ENCODE measurements at places on chromosomes 2 and 18.

DNA sequence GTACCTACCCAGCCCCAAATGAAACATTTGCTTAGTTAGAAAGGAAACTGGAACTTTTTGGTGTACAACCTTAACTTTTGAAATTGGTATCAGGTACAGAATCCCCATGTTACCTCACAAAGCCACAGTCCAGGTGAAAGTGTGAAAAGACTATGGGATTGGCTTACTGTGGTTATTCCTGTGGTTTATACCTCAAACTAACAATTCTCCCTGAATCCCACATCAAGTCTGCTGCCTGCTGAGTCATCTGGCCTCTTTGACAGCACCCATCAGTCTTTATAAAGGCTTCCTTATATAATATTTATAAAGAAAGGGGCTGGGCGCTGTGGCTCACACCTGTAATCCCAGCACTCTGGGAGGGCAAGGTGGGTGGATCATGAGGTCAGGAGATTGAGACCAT is 164.6 kb downstream of the TMEM247 start:
- DNase-seq = no peak

GRCh38 chr2:134304394-134305108 is 50.7 kb downstream of the MGAT5 start:
- no peak for DNase-seq

DNA sequence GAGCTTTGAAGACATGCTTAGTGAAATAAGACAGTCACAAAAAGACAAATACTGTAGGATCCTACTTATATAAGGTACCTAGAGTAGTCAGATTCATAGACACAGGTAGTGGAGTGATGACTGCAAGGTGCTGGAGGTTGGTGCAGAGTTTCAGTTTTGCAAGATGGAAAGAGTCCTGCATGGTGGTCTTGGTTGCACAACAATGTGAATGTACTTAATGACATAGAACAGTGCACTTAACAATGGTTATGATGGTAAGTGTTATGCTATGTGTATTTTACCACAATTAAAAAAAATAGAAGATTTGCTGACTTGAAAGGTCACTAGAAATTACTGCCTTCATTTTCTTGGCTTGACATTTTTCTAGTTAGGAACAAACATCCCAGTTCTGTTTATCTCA is 9.5 kb downstream of the CERS6 start:
- DNase-seq = no peak

GRCh38 chr2:30756051-30756719 is 51.1 kb downstream of the CAPN13 start:
- DNase-seq = no peak

DNA sequence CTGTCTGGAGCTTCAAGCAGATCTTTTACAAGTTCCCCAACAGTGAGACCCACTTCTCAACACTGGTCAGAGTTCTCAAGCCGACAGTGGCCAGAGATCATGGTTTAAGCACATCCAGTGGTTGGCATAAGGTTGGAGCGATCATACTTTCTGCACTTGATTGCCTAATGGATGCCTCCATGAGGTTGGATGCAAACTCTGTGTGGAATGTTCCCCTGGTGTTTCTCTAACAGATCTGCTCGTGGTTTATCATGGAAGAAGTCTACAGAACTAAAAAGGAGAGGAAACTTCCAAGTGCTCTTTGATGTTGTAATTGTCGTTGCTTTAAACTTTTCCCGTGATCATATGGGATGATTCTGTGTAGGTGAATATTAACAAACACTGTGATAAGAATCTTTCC is 60.7 kb downstream of the SH3RF3 start:
- no peak for DNase-seq

- DNase-seq = no peak
Observed at GRCh38 chr2:131092458-131093005, 728 bp downstream of the FAM168B start.

GRCh38 chr2:119009110-119009509 is 67.1 kb downstream of the MARCO start:
- DNase-seq = no peak

DNA sequence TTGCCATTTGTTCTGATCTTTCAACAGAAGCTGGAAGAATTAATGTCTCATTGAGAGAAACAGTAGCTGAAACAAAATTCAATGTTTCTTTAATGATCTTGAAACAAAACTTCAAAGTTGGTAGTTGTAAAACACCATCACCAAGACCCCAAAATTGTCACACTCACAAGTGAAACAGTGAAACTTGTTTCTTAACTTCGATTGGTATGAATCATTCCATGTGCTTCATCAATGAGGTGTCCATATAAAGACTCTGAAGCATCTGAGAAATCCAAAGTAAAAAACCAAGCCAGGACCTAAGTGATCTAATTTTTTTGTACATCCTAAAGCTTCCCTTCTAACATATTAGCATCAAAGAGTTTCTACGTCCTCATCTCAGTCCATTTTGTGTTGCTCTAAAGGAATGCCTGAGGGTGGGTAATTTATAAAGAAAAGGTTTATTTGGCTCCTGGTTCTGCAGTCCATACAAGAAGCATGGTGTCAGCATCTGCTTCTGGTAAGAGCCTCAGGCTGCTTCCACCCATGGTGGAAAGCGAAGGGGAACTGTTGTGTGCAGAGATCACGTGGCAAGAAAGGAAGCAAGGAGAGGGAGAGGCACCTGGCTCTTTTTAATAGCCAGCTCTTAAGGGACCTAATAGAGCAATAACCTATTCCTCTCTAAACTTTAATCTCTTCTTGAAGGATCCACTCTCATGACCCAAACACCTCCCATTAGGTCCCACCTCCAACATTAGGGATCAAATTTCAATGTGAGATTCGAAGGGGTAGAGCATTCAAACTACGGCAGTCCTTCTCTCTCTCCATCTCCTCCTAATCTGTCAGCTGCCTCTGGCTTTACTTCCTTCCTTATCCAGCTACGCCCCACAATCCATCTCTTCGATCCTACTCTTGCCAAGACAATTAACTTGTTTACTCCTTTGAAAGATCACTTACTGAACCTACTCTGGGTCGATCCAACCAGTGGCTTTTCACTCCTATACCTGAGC is 20.7 kb upstream of the TLK1 start:
- no peak for DNase-seq

- peak; percentile 94 for DNase-seq
Observed at GRCh38 chr2:210421916-210422315, 54.6 kb downstream of the LANCL1 start.

DNA sequence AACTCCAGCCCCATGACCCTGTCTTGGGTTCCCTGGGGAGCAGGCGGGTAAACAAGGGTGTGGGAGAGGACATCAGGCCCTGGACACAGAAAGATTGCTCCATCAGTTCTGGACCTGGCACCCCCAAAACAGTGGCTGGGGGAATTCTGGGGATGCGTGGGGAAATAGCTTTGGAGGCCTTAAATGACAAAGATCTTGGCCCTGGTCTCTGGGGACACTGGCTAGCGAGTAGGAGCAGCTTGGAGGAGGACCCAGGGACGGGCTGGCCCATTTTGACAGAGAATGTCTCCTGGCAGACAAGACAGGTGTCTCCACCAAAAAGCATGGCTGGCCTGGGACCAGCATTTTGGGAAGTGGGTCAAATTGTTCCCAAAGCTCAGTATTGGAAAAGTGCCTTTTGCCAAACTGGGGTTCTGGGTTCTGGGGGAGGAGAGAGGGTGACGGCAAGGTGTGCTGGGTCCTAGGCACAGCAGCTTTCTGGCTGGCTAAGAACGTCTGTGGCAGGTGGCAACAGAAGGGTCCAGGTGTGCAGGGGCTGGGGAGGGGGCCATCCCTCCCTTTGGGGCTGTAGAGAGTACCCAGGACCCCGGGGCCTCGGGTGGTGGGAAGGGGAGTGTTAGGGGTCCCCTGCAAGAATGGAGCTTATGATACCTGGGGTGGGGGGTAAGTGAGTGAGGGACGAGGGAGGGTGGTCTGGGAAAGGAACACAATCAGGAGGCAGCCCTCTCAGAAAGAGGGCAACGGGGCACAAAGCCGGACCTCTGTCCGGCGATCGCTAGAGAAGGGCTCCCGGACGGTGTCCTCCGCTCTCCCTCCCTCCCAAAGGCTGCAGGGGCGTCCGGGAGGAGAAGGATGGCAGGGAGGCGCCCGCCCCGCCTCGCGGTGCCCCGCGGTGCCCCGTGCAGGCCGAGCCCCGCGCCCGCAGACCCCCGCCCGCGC is 556 bp downstream of the CYRIA start:
- DNase-seq = no peak

DNA sequence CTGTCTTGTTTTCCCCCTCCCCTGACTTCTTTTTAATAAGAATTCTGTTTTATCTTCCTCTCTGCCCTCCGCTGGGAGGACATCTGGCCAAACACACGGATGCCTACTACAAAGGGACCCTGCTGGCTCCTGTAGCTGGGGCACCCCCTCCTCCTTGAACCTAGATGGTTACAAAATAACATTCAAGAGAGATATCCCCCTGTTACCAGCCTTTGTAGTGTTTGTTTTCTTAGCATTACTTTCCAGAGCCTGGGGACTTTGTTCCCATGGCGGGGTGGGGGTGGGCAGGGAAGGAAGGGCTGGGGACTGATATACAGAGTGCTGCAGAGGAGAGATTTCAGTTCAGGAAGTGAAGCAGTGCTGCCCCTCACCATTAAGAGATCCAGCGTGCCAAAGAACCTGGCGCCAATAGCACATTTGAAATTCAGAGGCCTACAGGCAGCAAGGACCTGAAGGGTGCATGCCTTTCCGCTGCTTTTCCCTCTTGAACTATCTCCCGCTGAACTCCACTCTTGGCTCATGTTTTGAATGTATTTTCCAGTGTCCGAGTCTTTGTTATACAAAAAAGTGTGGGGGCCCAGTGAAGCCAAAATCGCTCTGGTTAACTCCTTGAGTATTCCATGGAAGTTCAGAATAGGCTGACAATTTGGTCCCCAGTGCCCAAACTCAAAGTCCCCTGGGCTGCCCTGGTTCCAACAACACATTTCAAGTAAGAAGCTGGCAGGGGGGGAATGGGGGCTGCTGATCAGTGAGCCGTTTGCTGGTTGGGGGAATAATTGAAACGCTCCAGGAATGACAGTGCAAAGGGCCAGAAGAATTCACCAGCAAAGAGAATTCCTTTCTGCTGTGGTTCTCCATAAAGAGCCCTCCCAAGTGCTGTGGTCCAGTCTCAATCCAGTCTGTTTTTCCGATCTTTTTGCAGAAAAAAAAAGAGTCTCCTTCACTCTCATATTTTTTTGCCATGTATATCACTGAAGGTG is 94.8 kb upstream of the THOC1 start:
- peak; percentile 48 for DNase-seq

DNA sequence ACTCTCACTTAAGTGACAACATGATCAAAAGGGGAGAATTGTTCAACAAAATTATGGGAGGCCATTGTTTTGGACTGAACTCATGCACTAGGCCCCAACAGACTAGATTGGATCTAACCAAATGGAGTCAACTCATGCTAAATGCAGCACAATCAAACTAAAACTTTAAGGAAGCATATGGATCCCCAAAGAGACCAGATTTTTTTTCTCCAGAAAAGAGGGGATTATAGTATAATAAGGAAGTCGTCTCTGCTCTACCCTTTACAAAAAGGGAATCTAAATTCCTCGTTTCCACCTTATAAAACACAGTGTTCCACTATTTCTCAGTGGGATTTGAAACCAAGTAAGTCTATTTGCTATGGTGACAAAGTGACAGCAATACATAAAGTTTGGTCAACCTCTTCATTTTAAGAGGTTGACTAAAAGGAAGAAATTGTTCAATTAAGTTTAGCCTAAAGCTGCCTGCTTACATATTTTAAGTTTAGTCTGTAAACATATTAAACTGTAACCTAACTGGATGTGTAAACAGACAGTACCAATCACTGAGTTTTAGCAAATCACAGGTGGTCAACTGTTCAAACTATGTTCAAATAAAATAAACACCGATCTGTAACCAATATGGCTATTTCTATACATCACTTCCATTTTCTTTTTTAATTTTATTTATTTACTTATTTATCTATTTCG is 40.9 kb upstream of the MAT2A start:
- no peak for DNase-seq

- peak; percentile 72 for DNase-seq
Observed at GRCh38 chr2:112541315-112542122, 746 bp upstream of the POLR1B start.

DNA sequence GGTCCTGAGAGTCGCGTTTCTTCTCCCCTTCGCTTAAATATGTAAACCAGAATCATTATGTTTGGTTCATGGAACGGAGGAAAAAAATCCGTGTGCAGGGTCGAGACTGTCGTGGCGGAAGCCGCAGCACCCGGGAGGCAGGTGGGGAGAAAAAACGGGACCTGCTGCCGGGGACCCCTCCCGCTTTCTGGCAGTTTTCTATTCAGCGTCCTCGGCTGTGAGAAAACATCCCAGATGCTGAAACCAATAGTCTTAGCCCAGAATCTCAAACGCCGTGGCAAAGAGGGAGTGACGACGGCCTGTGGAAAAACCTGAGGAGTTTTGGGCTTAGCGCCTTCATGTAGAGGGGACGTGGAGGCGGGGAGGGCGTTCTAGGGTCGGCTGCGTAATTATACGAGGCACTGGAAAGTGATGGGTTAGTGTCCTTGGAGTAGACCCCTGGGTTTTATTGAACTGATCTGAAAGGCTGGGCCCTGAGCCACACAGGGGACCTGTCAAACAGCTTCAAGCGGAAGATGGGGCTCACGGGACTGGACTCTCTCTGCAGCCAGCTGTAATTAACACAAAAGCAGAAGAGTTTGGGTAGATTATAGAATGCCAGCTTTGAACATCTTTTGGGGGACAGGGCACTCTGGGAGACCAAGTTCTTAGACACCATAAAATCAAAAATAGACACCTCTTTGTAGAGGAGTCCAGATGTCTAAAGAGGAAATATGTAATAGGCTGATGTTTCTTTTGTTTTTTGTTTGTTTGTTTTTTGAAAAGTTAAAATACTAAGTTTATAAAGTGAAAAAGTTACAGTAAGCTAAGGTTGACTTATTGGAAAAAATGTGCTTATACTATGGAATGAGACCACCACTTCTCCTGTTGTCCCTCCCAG is 834 bp upstream of the BUB1 start:
- DNase-seq = peak; percentile 30

DNA sequence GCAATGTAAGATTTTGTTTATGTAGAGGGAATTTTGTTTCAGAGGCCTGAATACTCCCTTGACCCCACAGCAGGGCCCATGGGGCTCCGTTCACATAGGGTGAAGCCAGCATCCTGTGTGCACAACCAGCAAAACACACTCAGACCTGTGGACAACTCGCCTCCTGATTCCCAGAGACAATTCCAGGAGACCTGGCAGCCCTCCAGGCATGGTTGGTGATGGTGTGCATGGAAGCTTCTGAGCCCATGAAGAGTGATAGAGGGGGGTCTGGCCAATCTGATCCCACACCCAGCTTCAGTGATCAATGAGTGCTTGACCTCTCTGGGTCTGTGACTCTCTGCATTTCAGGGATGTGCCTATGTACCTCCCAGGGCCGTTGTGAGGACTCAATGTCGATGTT is 91.0 kb upstream of the RAB6C start:
- no peak for DNase-seq

- DNase-seq = no peak
Observed at GRCh38 chr2:39127973-39128372, 7.1 kb upstream of the SOS1 start.

- DNase-seq = no peak
Observed at GRCh38 chr2:7825591-7826312, 856.1 kb upstream of the ID2 start.
